Activated naive CD8-positive, alpha-beta T cell treated with anti-CD3 and anti-CD28 coated beads, Interleukin-2, amount 50 U/mL, for 16 hours (primary cell): ENCODE measurements at places on chromosomes 11 and 22.

- no peak for DNase-seq
These were observed 6.7 kb upstream of the SYT7 start for GRCh38 chr11:61587541-61587941.

DNA sequence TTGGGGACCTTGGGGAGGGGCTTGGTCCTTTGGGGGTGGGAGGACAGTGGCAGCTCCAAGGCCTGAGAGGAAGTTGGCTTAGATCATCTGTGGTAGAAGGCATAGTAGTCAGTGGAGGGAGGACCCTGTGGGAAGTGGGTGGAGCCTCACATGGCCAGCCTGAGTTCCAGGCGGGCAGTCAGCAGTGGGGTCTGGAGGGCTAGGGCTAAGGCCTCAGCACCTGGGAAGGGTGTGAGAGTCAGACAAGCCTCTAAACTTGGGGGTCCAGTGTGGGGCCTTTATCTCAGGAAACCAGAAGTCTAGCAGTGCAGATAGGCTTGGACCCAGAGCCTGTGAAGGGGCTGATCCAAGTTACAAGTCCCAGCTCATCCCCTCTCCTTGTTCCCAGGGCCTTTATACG is 4.0 kb downstream of the NLRX1 start:
- DNase-seq, result no peak

GRCh38 chr22:29216011-29216872 is 10.5 kb downstream of the EMID1 start:
- no peak for DNase-seq

GRCh38 chr11:32602657-32603415 is 19.2 kb downstream of the EIF3M start:
- DNase-seq, result no peak

- DNase-seq, result no peak
These were observed at the start of gene DESI1 for GRCh38 chr22:41620589-41621098. DESI1 (minus strand) TSS chr22:41621043; CDS start chr22:41620839, 204 bp downstream.

DNA sequence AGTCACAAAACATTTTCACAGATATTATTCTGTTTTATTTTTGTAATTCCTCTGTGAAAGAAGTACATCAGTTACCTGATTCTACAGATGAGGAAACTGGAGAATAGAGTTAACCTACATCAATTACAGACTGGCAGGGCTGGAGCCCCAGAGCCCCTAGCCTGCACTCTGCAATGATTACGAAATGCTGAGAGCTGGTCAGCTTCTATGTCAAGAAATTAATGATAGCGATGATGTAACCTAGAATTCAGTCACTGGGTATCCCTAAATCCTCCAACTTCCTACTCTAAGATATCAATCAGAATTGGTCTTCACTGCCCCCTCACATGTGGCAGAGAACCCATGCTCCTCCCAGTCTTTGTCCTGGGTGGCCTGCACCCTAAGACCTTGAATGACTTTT is 273.5 kb upstream of the PLET1 start:
- no peak for DNase-seq

DNA sequence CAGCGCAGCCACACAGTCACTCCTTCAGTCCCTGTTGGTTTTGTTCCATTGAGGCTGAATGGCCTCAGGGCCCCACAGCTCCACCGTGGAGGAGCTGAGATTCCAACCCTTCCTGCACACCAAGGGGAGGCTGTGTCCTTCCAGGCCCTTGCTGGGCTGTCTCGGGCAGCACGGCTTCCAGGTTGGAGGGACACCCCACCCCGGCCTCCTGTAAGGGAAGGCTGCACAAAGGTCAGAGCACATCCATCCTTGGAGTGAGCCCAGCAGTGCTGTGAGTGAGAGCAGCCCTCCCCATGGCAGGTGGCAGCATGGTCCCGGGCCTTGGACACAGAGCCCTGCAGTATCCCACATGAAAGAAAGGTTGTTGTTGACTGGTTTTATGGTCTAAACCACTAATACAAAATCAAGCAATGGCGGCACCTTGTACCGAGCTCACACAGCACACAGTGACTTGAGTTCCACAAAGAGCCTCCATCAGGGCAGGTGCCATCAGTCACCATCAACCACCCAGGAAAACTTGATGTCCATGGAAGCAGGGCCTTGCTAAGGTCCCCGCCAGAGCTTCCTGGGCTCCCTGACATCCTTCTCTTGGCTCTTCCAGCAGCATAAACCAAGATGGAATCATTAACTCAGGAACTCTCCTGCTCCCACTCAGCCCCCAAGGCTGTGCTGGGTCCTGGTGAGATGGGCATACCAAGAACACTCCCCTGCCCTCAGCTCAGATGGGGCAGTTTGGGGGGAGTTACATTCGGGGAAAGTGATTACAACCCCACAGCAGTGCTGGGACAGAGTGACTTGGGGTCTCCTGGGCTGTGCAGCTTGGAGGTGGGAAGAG is 1500.4 kb downstream of the TBC1D22A start:
- DNase-seq, result no peak

DNA sequence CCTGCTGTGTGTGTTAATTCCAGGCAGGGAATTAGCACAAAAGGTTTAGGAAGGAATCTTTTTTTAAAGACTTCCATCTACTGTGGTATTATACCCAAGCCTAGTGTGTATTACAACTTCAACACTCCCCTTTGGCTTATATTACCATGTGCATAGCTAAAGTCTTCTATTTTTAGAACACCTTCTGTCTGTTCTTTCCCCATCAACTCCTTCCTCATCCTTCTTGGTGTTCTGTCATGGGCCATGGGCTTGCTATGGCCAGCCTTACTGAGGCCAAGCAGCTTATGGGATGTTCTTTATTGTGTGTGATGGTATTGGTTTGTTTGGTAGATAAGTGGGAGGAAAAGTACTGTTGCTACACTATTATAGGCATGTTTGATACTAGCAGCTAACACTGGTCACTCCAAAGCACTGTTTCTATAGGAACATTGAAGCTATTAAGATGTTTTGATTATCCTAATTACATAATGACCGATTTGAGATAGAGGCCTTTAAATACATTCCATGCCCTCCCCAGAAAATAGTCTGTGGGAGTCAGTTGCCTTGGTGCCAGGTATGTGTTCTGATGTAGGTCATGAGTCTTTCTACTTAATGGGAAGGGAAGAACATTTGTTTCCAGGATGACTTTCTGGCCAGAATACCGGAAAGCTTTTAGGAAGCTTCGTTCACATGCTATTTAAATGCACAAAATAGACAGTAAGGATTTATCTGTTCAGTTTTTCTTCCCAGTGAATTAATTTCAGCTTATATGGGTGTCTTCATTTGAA is 16.5 kb downstream of the MCAM start:
- no peak for DNase-seq

DNA sequence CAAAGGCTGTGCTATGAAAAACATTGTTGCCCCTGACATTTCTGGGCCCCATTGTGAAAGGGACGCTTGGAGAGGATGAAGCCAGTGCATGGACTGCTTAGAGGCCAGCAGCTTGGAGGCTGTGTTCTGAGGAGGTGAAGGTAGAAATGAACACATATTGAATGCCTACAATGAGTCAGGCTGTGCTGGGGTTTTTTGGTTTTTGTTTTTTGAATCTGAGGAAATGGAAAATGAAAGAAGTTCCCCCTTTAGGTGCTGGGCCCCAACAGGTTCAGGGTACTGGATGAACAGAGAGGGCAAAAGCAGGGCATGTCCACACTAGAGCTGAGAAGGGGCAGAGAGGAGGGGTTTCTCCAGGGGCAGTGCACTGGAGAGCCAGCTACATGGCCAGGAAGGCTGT is 166.1 kb upstream of the API5 start:
- no peak for DNase-seq

DNA sequence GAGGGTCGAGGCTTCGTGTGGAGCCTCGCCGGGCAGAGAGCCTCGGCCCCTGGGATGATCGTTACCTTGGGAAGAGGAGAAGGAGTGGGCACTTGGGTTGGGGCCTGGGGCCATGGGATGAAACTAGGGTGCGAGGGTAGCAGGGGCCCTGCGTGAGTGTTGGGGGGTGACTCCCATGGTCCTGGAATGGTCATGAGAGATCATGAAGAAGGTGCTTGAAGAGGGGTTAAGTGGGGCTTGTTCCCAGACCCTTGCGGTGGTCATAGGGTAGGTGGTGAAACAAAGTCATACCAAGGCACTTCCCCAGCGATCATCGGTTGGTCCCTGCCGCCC is 284 bp downstream of the CCS start:
- DNase-seq, result no peak

GRCh38 chr11:105673089-105673488 is 63.2 kb downstream of the GRIA4 start:
- no peak for DNase-seq

DNA sequence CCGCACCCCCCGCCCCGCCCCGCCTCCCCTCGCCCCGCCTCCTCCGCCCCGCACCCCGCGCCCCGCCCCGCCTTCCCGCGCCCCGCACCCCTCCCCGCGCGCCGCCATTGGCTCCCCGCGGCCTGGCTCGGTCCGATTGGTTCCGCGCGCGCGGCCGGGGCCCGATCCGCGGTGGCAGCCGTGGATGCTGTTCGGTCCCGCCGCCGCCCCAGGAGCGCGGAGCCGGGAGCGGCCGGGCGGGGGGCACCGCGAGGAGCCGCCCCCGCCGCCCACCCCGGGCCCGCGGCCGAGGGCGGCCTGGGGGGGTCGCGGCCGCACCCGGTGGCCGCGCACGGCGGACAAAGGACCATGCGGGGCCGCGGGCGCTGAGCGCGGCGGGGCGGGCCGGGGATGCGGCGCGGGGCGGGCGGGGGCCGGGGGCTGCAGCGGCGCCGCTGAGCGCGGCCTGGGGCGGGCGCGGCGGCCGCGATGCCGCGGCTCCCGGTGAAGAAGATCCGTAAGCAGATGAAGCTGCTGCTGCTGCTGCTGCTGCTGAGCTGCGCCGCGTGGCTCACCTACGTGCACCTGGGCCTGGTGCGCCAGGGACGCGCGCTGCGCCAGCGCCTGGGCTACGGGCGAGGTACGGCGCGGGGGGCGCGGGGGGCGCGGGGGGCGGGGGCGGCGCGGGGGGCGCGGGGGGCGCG is at the start of gene B4GALNT4:
Gene B4GALNT4, plus strand, starts transcription at position 164 of the 683 bp plus-strand sequence. Its CDS starts 305 bp downstream, at position 469.
- DNase-seq, result no peak

- DNase-seq, result no peak
These were observed 116.9 kb downstream of the KIAA1671 start for GRCh38 chr22:25069426-25069757.

DNA sequence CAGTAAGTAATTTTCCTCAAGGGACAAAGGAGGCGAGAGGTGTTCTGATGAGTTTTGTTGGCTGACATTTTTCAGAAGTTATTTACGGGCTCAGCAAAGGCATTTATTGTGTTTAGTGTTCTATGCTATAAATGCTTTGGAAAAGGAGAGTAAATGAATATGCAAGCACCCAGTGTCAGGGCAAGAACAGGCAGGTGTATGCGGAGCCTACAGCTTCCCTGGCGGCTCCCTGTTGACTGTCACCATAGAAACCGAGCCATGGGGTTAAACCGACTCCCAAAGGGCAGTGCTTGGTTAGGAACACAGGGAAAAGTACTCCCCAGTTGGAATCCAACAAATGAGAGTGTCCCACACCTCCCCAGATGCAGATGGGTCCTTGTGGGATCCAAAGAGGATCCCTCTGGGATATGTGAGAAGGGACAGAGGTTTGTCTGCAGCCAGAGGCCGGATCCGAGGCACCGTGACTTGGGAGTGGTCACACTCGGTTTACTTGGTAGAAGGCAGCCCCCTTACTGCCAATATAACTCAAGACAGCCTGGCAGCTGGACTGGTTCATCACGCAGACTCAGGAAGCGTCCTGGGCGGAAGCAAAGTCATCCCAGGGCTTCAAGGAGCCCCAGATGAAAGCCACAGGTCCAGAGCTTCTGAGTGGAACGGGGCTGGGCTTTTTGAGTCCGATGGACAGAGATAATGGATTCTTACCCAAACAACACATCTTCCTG is 329.7 kb downstream of the CTTN start:
- DNase-seq, result no peak

DNA sequence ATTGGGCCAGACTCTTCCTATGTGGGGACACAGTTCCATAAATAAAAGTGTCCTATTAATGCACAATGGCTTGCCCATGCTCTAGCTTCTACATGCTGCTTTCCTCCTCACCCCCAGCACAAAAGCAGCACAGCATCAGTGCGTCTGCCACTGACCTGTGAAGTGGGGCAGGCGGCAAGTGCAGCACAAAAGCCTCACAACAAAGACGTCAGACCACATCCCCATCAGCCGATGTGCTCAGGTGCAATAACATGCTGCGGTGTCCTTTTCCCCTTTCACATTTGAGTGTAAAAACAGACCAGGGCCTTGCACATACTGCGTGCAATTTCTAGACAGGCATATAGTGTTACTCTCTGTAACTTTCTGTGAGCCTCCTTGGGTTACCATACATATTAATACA is 12.8 kb downstream of the DKK3 start:
- no peak for DNase-seq

DNA sequence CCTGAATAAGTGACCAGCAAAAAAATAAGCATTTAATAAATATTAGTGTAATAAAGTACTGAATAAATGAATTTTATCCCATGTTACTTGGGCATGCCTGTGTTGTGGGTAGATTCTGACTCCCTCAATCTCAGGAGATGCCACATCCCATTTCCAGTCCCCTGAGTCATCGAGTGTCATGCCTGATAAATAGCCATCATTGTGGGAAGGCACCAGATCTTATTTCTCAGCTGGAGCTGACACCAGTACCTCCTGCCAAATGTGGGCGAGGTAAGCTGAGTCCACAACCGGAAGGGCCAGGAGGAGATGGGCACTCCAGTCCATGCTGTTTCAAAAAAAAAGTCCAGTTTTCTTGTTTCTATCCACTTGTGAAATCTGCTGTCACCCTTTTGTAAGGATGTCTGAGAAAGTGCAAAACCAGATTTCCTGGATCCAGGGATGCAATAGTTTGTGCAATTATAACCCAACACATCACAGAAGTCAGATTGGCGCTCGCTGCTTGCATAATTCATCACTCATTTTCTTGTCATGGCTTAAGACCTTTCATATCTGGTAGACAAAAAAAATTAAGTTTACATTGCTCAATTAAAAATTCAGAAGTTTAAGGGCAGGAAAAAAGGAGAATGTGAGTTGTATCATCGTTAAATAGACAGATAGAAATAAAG is 311.6 kb downstream of the MIAT start:
- DNase-seq, result no peak

- DNase-seq, result no peak
These were observed 39.5 kb downstream of the HIPK3 start for GRCh38 chr11:33296695-33297094.
